ENCODE measurements at places on chromosomes 1 and 21.

DNA sequence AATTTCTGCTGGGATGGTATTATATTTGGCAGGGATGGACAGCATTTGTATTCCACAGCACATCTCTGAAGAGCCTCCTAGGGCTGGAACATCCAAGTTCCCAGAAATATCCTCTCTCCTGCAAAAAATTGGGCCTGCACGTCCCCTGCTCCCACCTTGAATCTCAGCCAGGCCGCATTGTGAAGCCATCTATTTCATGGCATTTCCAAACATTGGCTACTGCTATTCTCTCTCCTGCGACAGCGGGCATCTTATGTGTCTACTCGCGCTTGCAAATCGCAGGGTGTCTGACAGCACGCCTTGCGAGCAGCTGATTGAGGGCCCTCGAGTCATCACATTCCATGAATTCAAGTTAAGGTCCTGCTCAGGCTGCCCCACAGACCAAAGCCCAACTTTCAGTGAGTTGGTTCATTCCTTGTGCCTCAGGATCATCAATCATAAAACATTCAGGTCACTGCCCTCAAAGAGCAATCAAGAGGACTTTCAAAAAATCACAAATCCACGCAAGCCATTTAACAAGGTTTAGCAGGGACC, 15.8 kb downstream of the RGS8 start:
- no peak for DNase-seq

DNA sequence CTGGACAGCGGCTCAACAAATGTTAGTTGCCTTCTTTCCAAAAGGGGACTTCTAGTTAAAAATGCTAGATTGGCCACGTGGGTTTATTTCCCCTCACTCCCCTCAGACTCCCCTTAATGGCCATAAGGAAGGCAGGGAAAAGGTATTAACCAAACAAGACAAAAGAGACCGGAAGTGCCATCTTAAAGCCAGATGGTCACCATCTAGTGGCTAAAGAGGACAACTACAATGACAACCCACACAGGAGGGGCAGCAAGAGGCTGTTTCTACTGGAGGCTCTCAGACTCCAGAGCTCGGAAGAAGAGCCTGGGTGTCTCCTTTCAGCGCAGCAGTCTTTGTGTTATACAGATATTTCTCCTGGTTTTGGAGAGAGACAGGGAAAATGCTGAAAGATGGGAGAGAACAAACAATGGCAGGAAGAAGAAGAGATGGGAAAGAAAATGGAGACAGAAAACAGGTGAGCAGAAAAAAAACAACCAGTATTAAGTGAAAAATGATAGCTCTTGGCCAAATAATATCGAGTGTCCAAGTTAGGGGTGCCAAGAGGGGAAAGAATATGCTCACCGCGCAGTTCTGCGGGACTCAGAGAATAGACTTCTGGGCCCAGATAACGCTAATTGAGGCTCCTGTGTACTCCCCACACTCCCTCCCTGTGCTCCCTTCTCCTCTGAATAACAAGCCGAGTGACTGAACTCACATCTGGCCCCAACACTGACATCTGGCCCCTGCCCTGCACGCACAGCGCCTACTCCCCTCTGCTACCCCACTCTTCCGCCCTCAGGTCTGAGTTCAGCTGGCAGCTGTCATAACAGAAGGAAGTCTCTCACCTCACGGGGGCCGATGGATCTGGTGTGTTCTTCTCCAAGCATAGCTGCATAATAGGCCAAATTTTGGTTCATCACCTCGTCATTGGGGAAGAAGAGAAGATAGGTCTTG, 9.6 kb downstream of the P3H1 start:
- peak; percentile 69 for DNase-seq

DNA sequence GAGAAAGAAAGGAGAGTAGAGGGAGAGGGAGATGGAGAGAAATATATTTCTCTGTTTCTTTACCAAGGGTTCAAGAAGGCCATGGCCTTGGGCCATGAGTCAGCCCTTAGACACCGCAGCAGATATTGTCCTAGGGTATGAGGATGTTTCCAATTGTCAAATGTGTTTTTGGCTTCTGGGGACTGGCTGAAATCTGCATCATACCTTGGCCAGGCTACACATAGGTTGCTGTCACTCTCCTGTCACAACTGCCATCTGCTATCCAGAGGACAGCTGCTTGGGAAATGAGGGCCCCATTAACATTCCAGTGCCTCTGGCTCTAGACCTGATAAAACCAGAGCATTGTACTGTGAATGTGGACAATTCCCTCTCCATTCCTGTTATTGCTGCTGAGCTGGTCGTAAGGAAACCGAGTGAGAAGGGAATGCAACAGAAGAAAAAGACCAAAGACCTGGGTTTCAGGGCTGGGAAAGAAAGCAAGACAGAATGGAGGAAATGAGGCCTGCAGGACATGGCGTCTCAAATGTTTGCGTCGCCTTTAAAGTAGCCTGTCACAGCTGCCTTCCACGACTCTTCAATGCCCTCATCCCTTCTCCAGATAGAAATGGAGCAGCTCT, 8.8 kb upstream of the PIGC start:
- DNase-seq, result no peak

DNA sequence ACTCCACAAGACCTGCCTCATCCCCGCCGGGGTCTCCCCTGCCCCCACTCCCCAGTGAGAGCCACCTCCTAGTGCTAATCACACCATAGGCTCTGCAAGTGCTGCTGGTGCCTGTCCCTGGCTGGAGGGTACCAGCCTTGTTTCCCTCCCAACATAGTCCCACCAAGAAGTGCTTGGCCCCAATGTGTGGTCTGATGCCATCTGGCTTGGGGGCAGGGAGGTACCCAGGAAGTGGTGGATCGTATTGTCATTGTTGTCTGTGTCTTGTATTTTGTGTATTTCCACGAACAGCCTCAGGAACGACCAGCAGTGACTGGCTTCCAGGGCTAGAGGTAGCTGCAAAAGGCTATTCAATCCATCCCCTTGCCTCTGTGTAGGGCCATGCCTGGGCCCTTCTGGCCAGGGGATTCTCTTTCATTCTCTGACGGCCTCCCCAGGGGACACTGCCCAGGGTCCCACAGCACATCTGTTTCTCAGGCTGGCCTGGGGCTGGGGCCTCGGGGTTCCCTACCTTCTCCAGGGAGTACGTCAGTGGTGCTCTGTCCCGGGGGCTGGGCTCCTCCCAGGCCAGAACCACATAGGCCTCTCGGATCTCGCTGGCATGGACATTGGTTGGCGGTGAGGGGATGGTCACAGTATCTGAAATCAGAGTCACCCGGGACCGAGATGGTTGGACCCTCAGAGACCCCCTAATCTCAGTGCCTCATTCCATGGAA, 22.8 kb downstream of the MYOM3 start:
- no peak for DNase-seq

GRCh38 chr1:245923215-245923614, 583.9 kb downstream of the SMYD3 start:
- no peak for DNase-seq

- no peak for DNase-seq
These were observed 272.2 kb downstream of the VAV3 start for GRCh38 chr1:107692580-107693345.

DNA sequence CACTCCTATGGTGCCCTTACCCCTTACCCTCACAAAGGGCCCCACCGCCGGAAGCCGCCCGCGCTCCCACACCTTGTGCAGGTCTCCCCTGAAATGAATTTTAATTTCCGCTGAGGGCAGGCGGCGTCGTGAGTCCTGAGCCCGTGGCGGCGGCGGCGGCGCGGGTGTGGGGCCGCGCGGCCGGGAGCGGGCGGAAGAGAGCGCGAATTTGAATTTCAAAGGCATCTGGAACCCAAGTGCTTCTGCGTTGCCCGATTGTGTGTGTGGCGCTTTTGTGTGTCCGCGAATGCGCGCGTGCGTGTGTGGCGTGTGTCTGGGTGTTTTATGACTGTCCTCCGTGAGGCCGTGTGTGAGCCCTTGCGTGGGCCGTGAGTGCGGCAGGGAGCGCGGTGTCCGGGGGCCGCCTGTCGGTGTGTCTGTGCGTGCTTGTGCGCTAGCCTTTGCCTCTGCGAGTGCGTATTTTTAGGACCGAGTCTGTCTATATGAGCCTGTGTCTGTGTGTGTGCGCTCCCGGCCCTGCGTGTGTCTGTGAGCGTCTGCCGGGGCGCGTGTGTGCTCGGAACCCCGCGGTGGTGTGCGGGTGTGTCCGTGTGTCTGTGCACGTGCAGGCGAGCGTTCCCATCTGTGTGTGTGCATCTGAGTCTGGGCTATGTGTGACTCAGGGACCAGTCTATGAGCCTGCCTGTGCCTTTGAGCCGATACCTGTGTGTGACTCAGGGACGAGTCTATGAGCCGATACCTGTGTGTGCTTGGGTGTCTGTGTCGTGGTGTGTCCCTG, 7.9 kb upstream of the ADGRB2 start:
- DNase-seq, result no peak

DNA sequence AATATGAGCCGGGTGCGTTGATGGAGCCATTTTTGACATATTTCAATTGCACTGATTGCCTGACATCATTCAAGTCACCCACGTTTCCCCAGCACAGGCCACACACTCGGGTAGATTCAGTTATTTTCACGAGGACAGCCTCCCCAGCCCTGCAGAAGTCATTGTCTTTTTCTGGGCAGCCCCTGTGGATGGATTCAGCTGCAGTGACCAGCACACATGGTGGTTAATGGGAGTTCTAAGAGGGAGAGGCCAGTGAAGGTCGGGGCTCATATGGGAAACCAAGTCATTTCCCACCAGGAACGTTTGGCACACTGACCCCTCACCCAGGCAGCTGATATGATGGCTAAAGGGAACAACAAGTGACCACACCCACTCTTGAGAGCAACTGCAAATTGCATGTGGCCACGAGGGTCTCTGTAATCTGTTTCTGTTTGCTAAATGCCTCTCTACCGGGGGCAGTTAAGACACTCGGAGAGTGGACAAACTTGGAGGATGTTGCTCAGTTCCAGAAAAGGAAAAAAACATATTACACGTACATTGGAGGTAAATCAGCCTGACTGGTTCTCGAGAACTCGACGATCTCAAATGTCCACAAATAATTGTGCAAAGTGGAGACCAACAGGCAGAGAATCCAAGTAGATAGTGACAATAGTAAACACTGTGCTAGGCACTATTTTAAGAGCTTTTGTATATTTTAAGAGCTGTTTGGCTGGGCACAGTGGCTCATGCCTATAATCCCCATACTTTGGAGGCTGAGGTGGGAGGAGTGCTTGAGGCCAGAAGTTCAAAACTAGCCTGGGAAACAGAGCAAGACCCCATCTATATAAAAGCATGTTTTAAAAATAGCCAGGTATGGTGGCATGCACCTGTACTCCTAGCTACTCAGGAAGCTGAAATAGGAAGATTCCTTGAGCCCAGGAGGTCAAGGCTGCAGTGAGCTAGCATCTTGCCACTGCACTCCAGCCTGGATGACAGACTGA, 167.2 kb upstream of the IRF2BP2 start:
- DNase-seq, result no peak
